Right forelimb (tissue), 1 donor: ENCODE measurements at places on chromosomes 2 and 18.
A peak's percentile ranks its signal among the peaks of the same experiment; 100 is the strongest.

DNA sequence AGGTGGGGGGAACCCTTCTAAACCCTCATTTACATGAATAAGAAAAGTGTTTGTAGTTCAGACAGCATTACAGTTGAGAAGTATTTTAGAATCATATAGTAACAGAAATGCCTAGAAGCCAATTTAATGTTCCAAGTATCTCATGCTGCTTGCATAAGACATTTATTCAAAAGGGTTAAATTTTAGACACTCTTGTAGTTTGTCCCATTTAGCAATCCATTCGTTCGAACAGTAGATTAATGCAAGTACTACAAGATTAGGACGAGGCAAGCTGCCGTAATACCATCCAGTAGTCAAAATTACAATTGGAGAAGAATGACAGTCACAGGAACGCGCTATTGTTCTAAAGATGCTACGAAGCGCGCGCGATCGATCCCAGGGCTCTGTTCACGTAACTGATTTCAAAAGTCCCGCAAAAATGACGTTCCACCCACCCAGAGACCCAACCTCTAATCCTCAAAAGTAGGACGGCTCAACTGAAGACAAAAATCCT, 1.2 kb downstream of the TMEM237 start:
- DNase-seq, result no peak

- no peak for DNase-seq
Measured at GRCh38 chr18:13161276-13161899, 57.2 kb upstream of the LDLRAD4 start.

DNA sequence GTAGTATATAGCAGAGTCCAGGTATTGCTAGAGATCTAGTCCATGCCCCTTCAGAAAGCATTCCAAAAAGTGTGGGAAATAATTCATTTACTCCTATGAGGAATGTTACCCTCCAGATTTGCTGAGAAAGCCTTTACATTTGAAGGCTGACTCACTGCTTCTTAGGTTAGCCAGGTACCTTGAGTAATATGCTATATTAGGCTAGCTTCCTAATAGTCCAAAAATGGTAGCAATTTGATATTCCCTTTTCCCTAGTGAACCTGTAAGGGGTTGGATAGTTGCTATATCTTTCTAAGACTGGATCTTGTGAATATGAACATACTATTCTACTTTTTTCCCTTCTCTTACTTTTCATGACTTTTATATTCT, 63.6 kb downstream of the SPOPL start:
- DNase-seq, result no peak

DNA sequence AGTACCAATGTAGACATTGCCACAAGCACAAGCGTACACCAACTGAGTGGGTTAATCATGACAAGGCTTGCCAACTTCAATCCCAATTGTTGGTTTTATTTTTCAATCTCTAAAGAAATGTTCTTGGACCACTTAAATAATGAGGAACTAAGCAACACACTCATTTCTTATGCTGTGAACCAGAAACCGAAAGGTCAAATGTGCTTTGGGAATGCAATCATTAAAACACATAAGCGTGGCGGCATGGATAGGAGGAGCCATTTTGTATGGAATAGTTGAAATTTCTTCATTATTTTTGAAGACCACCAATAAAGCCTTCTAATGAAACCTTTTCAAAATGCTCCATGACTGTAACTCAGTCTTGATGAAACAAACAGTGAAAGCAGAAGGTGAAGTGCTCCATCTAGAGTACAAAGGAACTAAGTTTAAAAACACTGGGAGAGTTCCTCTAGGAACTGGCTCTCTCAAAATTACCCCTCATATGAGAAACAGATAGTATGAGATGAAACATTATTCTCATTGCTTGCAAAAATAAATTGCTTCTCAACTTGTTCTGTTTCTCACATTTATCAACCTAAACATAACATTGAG, 113.2 kb upstream of the CHST9 start:
- DNase-seq, result no peak

- no peak for DNase-seq
Measured at GRCh38 chr2:84855731-84856130, 25.2 kb downstream of the TRABD2A start.

- DNase-seq, result no peak
Measured at GRCh38 chr2:101199251-101199791, 48.1 kb upstream of the TBC1D8 start.

- no peak for DNase-seq
Measured at GRCh38 chr2:16106619-16107018, 166.3 kb downstream of the MYCN start.

DNA sequence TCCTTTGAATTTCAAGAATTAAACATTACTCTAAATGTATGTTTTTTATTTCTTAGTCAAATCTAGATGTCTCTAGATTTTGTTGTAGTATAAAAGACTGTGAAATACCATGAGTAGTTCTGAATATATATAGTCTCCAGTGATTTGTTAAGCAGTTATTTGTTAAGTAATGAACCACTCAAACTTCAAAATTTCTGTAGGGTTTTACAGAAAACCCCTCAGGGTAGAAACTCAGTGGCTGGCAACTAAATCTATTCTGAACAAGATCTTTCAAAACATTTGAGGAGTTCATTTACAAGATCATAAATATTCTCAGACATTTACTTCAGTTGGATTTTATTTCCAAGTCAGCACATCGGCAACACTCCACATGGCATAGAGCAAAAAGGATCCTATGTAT, 35.8 kb upstream of the ACSL3 start:
- DNase-seq, result no peak

DNA sequence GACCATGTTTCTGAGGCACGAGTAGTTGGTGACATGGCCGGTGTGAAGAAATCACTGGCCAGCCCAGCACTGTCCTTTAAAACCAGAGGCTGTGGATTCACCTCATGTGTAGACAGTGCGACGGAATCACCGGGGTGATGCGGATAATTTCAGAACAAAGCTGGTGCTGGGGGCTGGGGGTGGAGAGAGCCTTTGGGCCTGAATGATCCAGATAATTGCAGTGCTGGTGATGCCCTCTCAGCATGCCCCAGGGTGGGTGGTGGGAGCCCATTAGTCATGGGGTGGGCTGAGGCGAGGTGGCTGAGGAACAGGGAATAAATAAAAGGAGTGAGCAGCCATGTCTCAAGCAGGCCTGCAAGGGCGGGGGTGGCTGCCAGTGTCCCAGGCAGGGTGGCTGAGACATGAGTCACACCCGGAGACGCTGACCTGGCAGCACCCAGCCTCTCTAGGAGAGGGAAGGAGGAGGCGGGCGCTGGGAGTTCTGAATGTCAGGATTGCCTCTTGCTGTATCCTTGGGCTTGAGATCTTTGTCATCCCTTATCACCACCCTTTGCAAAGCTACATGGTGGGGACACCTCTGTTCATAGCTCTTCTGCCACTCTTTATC, 151.1 kb upstream of the MSH6 start:
- DNase-seq, result no peak

- no peak for DNase-seq
Measured at GRCh38 chr18:11251891-11252270, 102.5 kb upstream of the PIEZO2 start.

DNA sequence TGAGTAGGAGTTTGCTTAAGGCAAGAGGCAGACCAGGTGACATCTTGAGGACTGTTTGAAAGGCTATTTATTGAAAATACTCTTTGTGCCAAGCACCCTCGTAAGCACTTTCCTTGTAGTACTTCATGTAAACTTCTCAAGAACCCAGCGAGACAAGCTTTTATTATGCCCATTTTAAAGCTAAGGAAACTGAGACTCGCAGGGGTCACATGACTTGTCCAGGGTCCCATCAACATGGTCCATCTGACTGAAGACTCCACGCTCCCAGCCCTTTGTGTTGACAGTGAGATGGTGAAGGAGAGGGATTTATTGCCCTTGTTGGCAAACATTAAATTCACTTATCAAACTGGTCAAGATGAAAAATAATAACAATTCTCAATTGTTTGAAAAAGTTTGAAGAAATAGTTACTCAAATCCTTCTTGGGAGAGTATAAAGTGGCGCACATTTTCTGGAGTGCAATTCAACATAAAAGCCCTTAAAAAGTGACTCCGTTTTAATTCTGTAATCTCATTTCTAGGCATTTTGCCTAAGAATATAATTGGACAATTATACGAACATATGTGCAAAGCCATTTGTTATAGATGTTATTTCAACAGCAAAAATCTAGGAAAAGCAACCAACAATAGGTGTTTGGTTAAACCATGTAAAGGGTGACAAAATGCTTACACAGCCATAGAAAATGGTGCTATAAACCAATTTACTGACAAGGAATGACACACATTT, 270.5 kb upstream of the NCKAP5 start:
- DNase-seq, result no peak

- DNase-seq, result no peak
Measured at GRCh38 chr2:228869636-228870264, 401.3 kb downstream of the PID1 start.

DNA sequence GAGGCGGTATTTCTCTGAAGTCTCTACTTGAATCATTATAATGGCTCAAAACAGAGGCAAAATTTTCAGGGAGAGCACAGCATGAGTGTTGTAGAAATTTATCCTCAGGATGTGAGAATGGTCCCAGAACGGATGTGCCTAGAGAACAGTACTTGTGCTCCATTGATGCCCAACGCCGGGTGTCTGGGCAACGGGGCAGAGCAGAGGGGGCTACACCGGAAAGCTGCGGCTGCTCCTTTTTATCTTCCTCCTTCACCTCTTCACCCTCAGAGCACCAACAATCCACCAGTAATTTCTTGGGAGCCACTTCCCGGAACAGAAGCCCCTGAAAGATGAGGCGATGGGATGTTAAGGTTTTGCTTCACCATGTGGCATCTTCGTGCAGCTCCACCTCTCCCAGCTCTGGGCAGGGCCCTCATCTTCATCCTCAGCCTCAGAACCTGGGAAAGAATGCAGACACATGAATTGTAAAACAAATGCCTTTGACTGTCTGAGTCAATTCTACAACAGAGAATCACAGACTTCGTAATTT, 71.5 kb downstream of the PTGR3 start:
- peak; percentile 20 for DNase-seq

- no peak for DNase-seq
Measured at GRCh38 chr2:160931531-160931930, 228.7 kb upstream of the TANK start.

GRCh38 chr18:33755391-33755790, 177.4 kb downstream of the ASXL3 start:
- no peak for DNase-seq

GRCh38 chr2:28436525-28437051, 43.9 kb downstream of the FOSL2 start:
- peak; percentile 39 for DNase-seq

DNA sequence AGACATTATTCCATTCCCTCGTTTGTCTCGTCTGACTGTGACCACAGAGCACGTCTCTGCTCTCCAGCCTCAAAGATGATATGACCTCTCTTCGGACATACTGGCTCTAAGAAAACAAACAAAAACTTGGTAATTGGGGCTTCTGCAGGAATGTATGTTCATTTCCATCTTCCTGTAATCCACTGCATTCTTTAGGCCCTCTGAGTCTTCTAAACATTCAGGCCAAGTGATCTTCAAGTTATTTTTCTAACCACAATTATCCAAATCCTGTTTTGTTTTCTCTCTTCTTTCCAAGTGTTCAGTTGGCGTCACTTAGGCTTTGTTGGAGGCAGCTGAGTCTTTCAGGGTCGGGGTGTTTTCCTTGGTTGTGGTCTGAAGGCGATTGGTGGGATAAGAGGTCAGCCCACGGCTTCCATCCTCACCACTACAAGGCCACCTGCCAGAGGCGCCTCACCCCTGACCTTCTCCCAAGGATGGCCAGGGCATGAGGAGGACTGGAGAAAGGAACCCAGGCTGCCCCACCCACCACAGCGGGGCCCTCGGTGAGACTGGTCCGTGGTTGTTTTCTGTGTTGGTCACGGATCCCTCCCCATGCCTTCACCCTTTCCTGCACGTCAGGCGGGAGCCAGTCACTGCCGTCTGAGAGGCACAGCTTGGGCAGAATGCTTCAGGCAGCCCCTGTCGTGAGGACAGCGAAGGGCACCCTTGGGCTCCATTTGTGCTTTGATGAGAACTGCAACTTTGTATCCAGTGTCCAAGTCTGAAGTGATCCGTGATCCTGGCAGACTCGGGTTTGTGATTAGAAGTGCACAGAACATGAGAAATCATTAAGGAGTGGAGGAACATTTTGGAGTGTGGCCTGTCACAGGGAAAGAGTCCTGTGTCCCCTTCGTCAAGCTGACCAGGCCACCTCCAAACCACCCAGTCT, 88.6 kb upstream of the FHL2 start:
- DNase-seq, result peak; percentile 53

DNA sequence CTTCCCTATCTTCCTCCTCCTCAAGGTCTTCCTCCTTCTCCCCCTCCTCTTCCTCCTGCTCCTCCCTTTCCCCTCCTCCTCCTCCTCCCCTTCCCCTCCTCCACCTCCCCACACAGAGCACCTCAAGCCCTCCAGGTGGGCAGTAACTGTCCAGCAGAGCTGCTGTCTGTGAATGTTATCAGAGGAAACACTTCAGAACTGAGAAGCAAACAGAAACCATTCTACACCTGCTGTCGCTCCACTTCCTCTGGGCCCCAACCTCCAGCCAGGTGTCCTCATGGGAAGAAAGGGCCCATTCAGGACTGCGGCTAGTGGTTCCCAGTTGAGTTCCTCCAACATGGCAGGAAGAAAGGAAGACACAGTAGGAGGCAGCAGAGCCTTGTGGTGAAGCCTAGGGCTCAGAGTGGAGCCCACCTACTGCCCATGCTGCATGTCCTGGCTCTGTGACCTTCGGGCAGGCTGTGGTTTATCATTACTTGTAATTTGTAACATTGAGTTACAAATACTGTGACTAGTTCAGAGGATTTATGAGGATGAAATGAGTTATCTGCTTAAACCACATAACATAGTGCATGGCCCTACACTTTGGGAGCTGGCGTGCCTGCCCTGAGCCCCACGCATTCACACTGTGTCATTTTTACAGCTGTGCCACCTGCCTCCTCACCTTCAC, 165.9 kb upstream of the ID2 start:
- no peak for DNase-seq
